Heart right ventricle (tissue), 16 donors: ENCODE measurements at places on chromosomes 12 and 14. TPM values are rescaled to one million over a fixed set of nuclear protein-coding genes. Genes with fewer than 3 reads are reported as not detected.

GRCh38 chr14:56630707-56631106 is 51.1 kb downstream of the TMEM260 start:
- no peak for DNase-seq

The ZCRB1 gene
- 63.1 TPM for total RNA-seq

DNA sequence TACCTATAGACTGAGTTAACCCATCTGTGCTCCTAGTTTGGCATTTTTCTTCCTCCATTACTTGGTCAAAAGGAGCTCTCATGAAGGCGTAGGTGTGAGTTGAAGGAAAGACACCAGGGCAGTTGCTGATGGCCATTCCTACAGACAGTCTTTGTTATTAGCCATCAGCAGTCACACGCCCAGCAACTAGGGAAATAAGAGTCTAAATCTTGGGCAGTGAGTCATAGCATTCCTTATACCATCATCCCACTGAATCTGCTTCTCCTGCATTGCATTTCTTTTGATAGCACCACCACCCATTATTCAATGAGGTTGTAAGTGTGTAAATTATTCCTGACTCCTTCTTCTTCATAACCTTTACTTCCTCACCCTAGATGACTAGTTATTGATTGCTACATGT is 150.9 kb upstream of the IGF1 start:
- no peak for DNase-seq

The ABCC9 gene
- total RNA-seq = 107 TPM

- DNase-seq = no peak
Measured at GRCh38 chr12:104433061-104433460, 23.7 kb upstream of the CHST11 start.

DNA sequence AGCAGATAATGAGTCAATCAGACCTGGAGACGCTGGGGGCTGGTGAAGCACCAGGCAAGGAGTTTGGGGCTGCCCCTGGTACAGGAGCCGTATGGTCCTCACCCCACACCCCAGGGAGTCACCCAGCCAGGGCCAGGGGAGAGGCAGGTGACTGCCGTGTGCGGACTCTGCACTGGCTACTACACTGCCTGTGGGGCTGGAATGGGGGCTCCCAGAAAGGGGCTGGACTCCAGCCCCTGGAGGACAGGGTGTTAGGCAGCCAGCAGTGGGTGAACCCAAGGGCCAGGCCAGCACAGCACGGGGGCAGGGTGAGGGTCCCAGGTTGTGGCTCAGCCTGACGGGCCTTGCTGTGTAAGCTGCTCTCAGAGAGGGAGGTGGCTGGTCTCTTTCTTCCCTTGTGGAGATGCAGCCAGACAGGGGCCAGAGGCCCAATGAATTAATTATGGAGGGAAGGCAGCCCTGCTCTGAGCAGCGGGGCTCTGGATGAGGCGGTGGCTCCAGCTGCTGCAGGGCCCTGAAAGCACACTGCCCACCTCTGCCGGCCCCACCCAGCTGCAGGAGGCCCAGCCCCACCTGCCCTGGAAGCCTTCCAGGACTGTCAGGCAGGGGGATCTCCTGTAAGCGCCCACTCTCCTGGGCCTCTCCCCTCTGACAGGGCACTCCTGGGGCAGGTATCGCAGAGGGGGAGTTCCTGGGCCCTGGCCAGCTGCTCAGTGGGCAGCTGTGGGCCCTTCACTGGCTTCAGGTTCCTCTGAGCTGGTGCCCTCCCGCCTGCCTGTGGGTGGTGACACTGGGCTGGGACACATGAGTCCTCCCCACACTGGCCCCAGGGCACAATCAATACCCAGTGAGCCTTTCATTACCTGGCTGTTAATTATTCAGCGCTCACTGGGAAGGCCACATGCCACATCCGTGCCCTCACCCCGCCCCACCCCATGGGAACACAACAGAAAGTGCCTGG is 142.5 kb upstream of the C14orf180 start:
- no peak for DNase-seq
